ENCODE measurements at places on chromosomes 2 and 18.

- no peak for DNase-seq
Measured at GRCh38 chr2:238457927-238458324, 31.2 kb downstream of the ASB1 start.

DNA sequence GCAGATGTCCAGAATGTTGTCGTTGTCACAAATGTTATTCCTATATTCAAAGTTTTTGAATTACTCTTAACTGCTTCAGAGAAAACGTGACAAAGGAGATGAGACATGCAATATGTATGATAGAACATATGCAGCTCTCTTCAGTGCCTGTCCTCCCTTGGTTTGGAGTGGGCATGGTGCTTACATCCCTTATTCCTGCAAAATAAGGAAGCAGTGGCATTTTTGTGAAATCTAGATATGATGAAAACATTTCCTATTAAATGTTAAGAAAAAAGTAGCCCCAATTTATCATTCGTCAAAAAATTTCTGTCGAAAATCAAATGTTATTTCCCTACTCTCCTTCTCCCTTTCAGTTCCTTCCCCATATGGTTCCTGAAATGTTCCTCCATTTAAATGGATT is 457.5 kb upstream of the FANCL start:
- no peak for DNase-seq

DNA sequence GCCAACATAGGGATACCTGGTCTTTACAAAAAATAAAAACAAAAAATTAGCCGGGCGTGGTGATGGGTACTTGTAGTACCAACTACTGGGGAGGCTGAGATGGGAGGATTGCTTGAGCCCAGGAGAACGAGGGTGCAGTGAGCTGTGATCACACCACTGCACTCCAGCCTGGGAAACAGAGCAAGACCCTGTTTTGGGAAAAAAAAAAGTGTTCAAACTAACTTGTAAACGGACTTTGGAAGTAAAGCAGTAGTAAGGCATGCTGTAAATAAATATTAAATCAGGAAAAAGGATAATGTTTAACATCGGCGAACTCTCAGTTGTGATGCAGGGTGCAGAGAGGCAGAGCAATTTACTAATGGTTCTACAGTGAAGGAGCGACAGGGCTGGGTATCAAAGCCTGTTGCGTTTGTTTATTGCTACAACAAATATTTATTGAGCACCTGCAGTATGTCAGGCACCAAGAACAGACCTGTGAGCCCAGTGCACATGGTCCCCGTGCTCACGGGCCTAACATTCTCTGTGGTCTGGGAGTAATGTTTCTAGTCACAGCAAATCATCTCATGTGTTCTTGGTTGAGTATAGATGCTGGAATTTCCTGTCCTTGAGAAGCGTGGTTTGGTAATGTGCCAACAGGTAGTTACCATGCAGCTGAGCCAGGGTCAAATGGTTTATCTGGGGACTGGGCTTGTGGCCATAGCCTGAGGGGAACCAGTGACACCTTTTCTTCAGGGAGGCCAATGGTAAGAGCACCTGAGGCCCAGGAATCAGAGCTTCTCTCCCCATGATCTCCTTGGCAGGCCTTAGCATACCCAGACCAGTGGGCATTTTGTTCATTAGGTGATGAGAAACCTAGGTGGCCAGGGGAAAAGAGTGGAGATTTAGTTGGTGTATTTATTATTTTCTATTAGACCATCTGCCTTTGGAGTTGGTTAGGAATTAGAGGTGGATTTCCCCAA is 27.9 kb upstream of the GREB1 start:
- DNase-seq = no peak

GRCh38 chr2:47321411-47322031 is 81.4 kb upstream of the MSH2 start:
- DNase-seq = peak; percentile 59

DNA sequence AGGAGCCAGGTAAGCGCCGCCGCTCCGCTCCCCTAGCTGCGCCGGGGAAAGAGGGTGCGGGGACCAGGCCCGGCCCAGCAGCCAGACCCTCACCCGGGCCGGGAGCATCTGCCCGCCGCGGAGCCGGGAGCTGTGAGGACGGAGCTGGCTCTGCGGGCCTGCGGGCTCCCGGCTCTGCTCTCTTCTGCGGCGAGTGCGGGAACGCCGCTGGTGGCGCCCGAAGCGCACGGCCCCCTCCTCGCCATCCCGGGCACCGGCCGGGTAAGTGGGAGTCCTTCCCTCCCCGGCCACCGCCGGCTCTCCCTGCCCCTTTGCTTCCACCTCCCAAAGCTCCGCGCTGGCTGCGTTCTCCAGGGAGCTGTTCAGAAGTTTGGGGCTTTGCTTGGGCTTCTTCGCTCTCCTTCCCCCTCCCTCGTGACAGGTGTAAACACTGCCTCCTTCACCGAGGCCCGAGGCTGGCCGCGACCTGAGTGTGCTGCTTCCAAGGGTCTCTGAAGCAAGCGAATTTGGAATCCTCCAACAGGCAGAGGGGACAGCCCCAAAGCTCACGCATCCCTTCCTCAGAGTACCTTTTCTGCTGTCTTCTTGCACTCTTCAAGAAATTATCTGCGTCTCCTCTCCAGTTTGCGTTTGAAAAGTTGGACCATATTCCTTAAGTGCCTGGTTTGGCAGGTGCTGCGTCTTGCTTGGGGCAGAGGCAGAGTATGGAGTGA is 632 bp downstream of the AFTPH start:
- no peak for DNase-seq

DNA sequence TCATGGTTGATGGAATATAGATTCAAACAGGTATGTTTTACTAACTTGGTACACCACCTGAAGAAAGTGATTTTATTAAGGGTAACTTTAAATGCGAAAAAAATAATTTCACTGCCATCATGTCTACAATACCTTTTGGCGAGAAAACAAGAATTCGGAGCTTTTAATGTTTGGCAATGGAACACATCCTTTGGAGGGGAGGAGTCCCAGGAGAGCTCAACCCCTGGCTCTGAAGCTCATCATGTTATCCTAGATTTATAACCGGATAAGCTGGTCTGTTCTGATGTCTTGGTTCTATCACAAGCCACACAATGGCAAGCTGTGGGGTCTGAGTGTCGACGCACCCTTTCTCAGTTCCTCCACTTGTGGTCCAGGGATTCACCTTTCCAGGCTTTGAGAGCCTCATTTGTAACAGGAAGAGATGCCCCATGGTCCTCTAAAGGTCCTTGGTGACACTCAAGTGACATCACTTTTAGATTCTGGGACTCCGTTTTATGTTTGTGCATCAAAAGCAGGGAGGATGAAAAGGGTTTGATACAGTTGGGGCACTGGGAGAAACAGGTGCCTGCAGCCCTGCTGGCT is 172.7 kb downstream of the BCL2 start:
- DNase-seq = no peak

DNA sequence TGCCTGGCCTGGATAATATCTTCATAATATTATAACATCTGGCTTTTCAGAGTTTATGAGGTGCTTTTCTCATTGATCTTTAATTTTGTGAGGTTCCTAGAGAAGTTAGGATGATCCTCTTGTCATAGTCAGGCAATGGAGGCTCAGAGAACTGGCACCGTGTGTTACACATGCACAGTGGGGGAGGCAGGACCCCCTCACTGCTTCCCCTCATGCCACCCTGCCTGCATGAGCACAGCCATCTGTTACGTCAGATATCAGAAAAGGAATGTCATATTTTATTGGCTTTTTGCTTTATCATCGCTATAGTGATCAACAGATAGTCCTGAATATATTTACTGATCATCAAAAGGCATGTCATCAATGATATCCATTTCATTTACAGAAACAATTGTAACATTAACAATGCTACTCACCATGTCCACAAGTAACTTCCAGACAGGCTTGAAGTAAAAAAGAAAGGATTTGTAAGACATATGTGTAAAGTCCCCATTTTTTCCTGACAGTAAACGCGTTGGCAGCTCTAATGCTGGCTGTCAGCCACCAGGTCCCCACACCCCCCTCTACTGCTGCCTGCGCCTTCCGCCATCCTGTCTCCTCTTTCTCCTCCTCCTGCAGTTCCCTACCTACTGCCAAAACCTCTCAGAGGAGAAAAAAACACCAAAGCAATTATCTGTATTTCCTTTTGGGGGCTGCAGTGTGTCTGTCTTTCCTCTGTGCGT is 18.8 kb downstream of the ENOSF1 start:
- no peak for DNase-seq

- DNase-seq = no peak
Measured at GRCh38 chr2:49959961-49960553, 805.7 kb upstream of the FSHR start.

GRCh38 chr2:173124441-173124840 is 48.8 kb downstream of the MAP3K20 start:
- no peak for DNase-seq

DNA sequence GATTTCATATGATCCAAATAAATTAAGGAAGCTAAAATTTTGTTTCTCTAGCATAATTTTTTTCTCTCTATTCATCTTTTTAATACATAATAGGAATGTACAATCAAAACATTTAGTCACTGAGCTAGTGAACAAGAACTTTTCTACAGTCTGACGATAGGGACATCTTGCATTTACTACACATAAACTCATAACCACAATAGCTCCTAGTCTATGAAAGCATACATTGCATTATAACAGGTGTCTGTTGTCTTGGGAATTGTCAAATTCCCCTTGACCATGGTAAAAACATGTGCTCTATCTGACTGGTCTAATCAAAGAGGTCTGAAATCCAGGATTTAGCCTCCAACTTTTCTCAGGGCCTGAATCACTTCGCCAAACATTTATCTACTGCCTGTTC is 144.8 kb downstream of the FAM124B start:
- DNase-seq = no peak

- DNase-seq = no peak
Measured at GRCh38 chr2:236086971-236087465, 81.2 kb downstream of the GBX2 start.

GRCh38 chr2:121944072-121944831 is 188.8 kb downstream of the TSN start:
- no peak for DNase-seq

GRCh38 chr2:9617749-9618148 is 13.0 kb downstream of the YWHAQ start:
- DNase-seq = no peak

DNA sequence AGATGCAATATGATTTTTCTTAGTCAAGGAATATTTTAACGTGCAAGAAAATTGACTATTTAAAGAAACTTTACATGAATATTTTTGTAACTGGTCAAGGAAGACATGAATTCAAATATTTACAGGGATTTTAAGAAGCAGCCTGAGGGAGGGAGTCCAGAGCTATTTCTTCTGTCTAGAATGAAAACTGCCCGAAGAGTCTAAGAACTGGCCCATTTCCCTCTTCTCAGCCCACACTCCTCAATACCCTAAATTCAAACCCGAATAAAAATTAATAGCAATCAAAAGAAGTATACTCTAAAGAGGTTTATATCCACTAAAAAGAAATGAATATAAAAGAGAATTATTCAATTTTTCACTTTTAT is 6.5 kb upstream of the NDUFV2 start:
- no peak for DNase-seq

- no peak for DNase-seq
Measured at GRCh38 chr2:45929674-45930395, 278.4 kb downstream of the PRKCE start.

DNA sequence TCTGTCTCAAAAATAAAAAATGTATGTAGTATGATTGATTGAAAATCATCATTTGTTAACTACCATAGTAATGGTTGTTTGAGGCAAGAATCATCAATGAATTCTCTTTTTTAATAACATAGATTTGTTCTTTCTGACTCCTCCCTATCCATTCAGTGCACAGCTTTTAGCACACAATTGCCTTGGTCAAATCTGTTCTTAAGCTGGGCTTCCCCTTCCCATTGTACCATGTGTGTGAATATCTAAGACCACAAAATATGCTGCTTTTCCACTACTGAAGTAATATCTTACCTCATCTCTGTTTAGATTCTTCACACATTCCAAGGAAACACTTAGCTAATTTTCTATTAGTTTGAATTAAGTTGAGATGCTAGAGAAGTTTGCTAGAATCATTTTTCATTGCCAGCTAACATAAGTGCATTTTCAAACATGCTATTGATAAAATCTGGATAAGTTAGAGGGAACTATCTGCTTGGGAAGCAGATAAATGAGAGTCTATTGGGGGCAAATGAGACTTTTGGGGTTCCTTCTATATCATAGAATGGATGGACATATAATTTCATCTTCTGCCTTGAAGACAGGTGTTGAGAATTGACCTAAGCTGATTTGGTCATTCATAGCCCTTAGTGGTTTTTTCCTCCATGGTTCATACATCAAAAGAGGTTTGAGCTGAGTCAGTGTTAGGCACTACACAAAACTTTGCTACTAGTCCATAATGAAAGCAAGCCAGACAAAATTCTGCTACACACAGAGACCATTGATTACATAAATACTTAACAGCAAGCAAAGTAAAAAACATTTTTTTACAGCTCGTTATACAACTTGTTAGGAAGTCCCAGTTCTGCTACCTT is 231.9 kb downstream of the PLCL1 start:
- no peak for DNase-seq

GRCh38 chr2:25276569-25277465 is 64.9 kb downstream of the DNMT3A start:
- DNase-seq = no peak

GRCh38 chr2:122132147-122132691 is 376.8 kb downstream of the TSN start:
- DNase-seq = no peak

- no peak for DNase-seq
Measured at GRCh38 chr2:240961910-240962299, 36.5 kb upstream of the SNED1 start.

DNA sequence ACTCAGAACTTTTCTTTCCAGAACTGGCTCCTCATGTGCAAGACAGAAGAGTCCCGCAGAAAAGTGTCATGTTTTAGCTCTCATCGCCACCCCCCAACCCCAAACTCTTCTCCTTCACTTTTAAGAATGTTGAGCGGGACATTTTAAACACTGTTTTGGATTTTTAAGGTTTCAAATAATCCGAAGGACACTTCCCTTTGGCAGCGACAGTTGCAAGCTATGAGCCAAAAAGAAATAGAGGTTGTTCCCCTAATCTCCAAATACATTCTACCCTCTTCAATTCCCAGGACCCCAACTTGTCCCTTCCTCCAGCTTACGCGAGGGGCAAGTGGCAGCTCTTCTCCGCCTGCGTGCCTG is 678 bp upstream of the UBE2E3 start:
- no peak for DNase-seq

DNA sequence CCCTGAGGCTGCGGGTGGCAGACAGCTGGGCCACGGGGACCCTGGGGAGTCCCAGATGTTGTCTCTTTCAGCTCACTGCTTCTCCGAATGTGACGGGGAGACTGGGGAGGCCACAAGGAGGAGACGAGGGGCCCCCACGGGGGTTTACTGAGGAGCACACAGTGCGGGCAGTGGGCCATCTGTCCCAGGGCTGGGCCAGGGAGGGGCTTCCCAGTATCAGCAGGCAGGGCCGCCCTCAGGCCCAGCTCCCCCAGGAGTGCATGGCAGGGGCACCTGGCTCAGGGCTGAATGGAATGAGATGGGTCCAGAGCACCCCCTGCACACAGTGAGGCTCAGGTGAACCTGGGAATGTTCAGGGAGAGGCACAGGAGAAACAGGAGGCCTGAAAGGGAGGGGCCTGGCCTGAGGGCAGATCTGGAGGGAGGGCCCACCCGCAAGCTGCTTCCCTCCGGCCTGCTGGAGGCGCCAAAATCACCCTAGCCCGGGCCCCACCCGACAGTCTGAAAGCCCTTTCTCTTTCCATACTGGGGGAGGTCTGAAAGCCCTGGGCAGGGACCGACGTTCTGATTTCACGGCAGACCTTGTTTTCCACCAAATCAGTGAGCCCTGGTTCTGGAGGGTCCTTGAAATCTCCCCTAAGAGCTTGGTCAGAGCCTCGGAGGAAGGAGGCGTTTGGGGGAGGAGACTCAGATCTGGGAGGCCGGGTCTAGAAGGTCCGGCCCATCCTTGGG is 35.5 kb upstream of the PTMA start:
- DNase-seq = peak; percentile 62

GRCh38 chr2:203596183-203596582 is 61.1 kb upstream of the RAPH1 start:
- DNase-seq = no peak
